ENCODE measurements at places on chromosomes 7 and 10. TPM values are rescaled to one million over a fixed set of nuclear protein-coding genes. Genes with fewer than 3 reads are reported as not detected.

GRCh38 chr10:128345353-128345752 is 219.1 kb upstream of the MKI67 start:
- DNase-seq, result no peak

The ANKRD61 gene
- total RNA-seq, result not detected

- DNase-seq, result no peak
Measured at GRCh38 chr10:55160655-55161283, 359.7 kb upstream of the PCDH15 start.

- no peak for DNase-seq
Measured at GRCh38 chr10:68121020-68121743, 11.9 kb downstream of the MYPN start.

GRCh38 chr10:18158773-18159265 is 18.6 kb downstream of the CACNB2 start:
- no peak for DNase-seq

The FFAR4 gene
- 1.2 TPM for total RNA-seq

DNA sequence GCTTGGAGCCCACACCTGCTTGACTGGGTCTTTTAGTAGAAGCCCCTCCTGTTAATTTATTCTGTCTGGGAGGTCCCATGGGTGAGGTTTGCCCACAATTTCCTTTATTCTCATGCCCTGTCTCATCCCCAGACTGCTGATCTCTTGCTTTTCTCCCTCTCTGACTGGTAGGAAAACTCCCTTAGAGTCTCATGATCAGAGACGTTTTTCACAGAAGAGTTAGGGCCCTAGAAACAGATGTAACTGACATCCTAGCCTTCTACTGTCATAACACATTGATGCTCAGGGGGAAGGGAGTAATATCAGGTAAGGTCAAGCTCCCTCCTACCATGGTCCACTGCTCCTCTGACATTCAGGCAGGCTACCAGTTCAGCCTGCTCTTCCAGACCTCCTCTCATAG is 43.7 kb upstream of the WASL start:
- no peak for DNase-seq

The PUS7 gene
- total RNA-seq, result 7.7 TPM

GRCh38 chr7:33500703-33501701 is 371.6 kb downstream of the BBS9 start:
- DNase-seq, result no peak

- DNase-seq, result no peak
Measured at GRCh38 chr10:19777806-19778205, 38.4 kb upstream of the PLXDC2 start.

- no peak for DNase-seq
Measured at GRCh38 chr10:28587270-28587969, 54.5 kb downstream of the WAC start.

The GBX1 gene
- total RNA-seq, result not detected

The RAMP3 gene
- total RNA-seq, result 43.8 TPM

- DNase-seq, result no peak
Measured at GRCh38 chr10:3150366-3150765, 22.2 kb downstream of the PITRM1 start.

DNA sequence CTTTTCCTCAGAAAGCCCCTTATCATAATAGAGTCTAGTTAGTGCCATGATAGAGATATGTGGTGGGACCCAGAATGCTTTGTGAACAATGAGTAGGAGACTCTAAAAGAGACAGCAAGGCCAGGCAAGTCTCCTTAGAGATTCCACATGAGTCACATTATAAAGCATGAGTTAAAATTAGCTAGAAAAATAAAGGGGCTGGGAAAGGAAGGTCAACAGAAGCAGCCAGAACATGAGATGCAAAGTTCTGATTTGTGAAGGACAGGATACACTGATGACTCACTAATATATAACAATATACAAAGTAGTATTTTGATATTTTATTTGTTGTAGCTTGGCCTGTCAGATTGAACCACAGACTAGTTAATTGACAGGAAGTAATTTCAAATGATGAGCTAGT is 25.3 kb upstream of the SNX13 start:
- no peak for DNase-seq

DNA sequence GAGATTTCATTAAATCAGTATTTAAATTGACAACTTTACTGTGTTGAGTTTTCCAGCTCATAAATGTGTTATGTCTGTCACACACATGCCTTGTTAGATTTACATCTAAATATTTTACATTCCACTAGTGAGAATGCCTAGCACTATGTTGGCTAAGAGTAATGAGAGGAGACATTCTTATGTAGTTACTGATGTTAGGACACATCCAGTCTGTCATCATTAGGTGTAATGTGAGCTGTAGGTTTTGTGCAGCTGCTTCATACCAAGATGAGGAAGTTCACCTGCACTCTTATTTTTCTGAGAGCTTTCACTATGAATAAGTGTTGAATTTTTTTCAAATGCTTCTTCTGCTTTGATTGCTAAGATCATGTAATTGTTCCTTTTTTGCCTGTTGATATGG is 218.0 kb upstream of the IGFBP3 start:
- DNase-seq, result no peak

- no peak for DNase-seq
Measured at GRCh38 chr7:95919556-95919955, 147.2 kb downstream of the DYNC1I1 start.

GRCh38 chr10:108323274-108323798 is 1158.8 kb upstream of the SORCS1 start:
- DNase-seq, result no peak

DNA sequence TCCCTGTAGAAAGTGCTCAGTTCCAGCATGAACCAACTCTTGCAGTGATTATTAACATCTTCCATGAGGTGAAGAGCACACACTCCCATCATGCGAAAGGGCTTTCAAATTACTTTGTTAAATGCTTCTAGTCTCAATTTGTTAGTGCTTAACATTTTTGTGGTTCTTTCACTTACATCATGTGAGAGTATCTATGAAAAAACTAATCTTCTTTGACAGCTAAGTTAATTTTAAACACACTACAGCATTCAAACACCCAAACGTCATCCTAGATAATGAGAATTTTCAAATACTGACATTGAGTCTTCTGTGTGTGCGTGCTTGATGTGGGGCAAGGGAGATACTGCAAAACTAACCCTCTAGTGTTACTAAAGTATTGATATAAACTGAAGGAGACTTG is 84.8 kb downstream of the ETV1 start:
- DNase-seq, result no peak

The TMEM229A gene
- 1.1 TPM for total RNA-seq

DNA sequence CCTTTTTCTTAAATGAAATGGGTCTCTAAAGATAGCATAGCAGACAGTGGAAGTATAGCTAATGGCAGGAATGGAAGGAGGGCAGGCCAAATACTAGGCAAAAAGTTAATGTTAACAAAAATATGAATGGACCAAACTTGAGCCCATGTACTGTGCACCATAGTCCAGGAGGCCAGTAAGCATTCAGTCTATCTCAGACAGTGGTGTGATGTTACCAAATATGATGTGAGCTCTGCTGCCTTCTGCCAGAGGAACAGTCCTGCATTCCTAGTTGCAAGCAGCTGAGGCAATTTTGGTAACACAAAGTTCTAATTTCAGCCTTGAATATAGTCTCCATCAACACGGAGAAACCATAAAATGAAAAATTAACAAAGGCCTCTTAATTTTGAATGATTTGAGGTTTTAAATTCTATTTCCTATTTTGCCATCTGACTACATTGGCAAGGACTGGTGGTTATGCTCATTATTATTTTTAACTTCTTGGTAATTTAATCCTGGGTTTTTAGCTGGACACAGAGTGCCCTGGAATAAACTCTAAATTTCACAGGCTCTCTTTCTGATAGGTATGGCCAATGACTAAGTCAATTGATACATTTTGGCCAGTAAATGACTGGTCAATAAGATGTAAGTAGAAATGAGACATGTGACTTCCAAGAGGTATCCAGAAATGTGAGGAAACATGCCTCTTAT is 317.0 kb upstream of the MYO3A start:
- DNase-seq, result no peak

GRCh38 chr7:84194484-84195271 is at the start of gene SEMA3A:
SEMA3A (minus strand) TSS chr7:84194789; CDS start chr7:84194586, 203 bp downstream.
- peak; percentile 30 for DNase-seq

The AZGP1 gene
- total RNA-seq, result 0.88 TPM

The LIPM gene
- not detected for total RNA-seq

The ASB13 gene
- 38.3 TPM for total RNA-seq

DNA sequence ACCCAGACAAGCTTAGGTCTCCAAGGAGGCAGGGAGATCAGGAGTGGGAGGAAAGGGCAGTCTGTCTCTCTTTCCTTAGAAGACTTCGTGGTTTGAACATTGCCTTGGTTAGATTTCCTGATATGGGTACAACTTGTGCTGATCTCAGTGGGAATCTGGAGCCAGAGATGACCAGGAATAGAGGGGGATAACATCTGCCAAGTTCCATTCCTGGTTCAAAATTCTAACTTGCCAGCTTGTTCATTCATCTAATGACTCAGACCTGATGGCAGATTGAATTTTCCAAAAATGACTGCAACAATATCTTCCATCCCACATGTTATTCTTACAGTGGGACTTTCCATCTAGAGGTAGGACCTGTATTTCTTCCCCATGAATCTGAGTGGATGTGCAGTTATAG is 394.3 kb upstream of the PODXL start:
- DNase-seq, result no peak

DNA sequence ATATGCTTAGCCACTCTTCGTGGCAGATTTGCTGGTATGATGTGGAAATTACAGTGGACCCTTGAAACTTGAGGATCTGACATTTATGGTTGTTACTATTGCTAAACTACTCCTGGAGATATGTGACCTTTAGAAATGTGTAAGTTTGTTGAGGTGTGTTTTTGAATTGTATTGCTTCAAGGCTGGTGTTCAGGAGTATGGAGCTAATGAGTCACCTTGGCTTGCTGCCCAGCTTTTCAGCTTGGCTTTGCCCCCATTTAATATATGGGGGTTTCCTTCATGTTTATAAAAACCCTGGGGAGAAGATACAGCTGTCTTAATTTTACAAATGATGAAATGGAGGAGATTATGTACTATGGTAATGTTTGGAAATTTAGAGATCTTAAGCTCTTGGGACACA is 11.6 kb downstream of the HBP1 start:
- peak; percentile 65 for DNase-seq

GRCh38 chr10:930625-931325 is 730 bp downstream of the LARP4B start:
- DNase-seq, result peak; percentile 74

The LMBR1 gene
- total RNA-seq, result 127 TPM

The MAGI2 gene
- 37.1 TPM for total RNA-seq

All from adrenal gland (tissue), 19 donors.